ENCODE measurements at places on chromosomes 6 and 20.

GRCh38 chr6:160940197-160940596, 51.4 kb upstream of the MAP3K4 start:
- DNase-seq = no peak

- no peak for DNase-seq
Measured at GRCh38 chr20:9035126-9035525, 33.8 kb upstream of the PLCB4 start.

DNA sequence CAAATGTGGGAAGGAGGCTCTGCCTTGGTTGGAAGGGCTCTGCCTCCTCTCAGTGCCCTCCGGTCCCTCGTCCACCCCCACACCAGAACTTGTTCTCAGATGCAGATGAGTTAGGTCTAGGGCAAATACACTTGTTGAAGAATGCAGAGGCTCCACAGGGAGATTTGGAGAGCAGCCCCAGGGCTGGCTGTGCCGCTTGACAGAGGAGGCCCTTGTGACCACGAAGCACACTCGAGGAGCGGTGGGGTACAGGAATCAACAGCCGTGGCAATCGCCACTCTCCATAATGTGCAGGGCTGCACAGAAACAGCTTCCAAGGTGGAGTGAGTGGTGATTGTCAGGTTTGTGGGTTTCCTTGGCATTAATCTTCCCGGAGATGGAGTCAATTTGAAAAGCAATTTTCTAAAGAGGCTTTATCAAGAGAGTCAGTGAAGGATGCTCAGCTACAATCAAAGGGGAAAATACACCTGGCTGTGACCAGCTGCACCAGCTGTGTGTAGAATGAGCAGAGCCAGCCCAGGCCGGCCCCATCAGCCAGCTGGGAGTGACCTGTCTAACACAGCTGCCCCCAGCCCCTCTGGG, 59.5 kb downstream of the BFSP1 start:
- no peak for DNase-seq

DNA sequence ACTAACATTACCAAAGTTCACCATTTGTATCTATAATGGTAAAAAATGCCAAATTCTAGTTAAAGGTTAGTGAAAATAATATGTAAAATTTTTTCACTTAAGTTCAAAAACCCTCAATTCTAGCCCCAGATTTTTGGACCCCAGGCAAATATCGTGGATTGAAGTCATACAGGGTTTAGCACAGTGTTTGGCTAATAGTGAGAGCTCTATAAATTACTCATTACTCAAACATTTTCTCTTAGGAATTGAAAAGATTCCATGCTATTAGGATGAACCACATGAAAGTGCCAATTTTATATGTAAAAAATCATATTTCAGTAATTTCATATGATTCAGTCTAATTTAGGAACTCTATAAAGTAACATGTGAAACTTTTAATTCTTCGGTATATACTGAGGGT, 170.3 kb upstream of the PREP start:
- no peak for DNase-seq

DNA sequence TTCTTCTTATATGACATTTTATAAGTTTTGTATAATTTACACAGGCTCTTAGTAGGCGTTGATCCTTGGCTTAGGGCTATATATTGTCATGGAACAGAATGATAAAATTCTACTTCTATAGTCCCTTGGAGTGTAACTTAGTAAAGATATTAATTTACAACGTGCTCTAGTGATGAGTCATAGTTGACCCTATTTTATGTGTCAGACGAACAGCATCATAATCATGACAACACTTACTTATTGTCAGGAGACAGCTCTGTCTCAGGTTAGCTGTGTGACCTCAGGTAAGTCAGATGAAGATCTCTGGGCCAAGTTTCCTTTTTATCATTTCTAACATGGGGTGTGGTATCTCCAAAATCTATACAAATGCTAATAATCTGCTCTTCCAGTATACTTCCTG, 473.5 kb downstream of the UTRN start:
- no peak for DNase-seq

- no peak for DNase-seq
Measured at GRCh38 chr20:21228511-21228910, 74.6 kb upstream of the XRN2 start.

GRCh38 chr6:35089216-35089934, 51.8 kb downstream of the TCP11 start:
- DNase-seq = no peak

GRCh38 chr6:166419286-166419685, 36.5 kb upstream of the MPC1 start:
- no peak for DNase-seq

GRCh38 chr6:45822873-45823272, 192.8 kb downstream of the CLIC5 start:
- DNase-seq = no peak

DNA sequence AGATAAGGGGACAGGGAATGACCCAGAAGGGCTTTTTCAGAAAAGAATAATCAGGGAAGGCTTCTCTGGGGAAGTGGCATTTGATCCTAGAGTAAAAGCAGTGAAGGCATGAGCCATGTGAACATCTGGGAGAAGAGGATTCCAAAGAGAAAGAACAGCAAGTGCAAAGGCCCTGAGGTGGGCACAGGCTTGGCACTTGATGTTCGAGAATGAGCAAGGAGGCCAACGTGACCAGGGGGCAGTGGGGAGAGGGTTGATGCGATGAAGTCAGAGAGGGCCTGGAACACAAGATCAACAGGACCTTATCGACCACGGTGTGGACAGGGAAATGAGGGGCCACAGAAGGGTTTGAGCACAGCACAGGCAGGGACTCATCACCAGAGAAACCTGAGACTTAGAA, 5.8 kb downstream of the GRM4 start:
- DNase-seq = no peak

GRCh38 chr20:19594896-19595295, 163.2 kb upstream of the RIN2 start:
- no peak for DNase-seq

GRCh38 chr6:113600551-113601339, 256.4 kb upstream of the MARCKS start:
- no peak for DNase-seq

GRCh38 chr20:50759678-50760077, 28.3 kb downstream of the PARD6B start:
- peak; percentile 42 for DNase-seq

- DNase-seq = no peak
Measured at GRCh38 chr20:36820928-36821327, 47.4 kb upstream of the DSN1 start.

- no peak for DNase-seq
Measured at GRCh38 chr6:156280065-156280464, 497.1 kb upstream of the ARID1B start.

GRCh38 chr6:39488255-39488879, 165.9 kb upstream of the KCNK16 start:
- DNase-seq = no peak

GRCh38 chr6:110776413-110776812, 38.9 kb downstream of the CDK19 start:
- DNase-seq = no peak

DNA sequence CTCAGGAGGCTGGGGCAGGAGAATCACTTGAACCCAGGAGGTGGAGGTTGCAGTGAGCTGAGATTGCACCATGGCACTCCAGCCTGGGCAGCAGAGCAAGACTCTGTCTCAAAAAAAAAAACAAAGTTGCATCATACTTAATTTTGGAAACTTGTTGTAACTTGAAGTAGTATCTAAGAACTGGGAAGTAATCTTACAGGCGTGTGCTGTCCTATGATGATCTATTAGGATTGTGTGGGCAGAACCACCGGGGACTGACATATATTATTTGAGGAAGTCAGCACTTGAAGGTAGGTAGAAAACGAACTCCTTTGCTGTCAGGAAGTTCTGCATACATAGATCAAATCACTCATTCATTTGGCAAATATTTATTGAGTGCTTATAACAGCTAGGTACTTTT, 188.5 kb downstream of the ZNF217 start:
- DNase-seq = no peak

GRCh38 chr20:57391439-57392301, 474 bp downstream of the RBM38 start:
- DNase-seq = no peak

DNA sequence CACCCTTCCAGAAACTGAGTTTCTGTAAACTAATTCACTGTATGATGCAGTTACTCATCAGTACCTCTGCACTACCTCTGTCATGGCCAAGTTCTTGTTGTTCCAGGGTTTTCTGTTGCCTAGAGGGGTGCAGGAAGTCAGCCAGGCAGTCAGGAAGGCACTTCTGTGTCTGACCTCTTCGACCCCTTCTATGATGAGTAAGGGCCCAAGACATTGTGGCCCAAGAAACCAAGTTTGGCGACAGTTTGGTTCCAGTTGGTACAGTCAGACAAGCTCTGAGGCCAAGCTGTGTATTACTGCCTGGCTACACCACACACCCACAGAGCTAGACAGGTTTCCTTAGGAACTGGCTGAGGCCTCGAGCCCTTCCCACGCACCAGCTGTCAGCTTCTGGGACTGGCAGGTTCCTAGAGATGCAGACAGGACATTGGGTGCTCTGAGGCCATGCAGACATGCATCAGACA, 41.2 kb downstream of the TRAF3IP2 start:
- DNase-seq = no peak

- no peak for DNase-seq
Measured at GRCh38 chr6:167781066-167781767, 45.5 kb upstream of the AFDN start.

- DNase-seq = no peak
Measured at GRCh38 chr6:148854096-148854495, 107.3 kb downstream of the UST start.

GRCh38 chr6:75602246-75603105, 796 bp downstream of the SENP6 start:
- peak; percentile 78 for DNase-seq

DNA sequence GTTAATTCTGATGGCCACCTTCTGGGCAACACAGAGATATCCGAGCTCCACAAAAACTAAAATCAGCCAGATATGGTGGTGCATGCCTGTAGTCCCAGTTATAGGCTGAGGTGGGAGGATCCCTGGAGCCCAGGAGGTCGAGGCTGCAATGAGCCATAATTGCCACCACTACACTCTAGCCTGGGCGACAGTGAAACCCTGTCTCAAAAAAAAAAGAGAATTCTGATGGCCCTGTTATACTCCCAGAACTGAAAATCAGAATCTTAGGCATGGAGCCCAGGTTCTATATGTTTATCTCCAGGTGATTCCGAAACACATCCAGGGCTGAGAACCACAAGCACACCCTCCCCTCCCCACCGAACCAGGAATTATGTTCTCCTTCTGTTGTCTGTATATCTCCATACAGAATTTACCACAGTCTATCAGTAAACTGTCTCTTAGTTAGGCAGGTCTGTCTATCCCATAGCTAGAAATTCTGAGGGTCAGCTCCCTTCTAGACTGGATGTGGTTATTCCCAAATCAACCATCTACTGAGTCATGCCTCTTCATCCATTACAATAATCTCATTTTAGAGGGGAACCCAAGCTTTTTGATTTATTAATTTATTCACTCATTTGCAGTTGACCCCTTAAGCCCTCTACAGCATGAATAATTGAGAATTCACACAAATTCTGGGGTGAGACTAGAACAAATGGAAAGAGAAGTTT, 24.8 kb upstream of the CCND3 start:
- no peak for DNase-seq

- no peak for DNase-seq
Measured at GRCh38 chr20:58839474-58839874, 11.2 kb downstream of the GNAS-AS1 start.

GRCh38 chr6:20438462-20439070, 36.9 kb downstream of the E2F3 start:
- DNase-seq = no peak

GRCh38 chr6:95352064-95352795, 225.1 kb upstream of the MANEA start:
- no peak for DNase-seq

- DNase-seq = peak; percentile 40
Measured at GRCh38 chr20:58143531-58143930, 84.9 kb downstream of the ANKRD60 start.

GRCh38 chr6:137409266-137409777, 84.9 kb downstream of the OLIG3 start:
- DNase-seq = no peak

GRCh38 chr6:107124934-107125348, 9.6 kb upstream of the BEND3 start:
- no peak for DNase-seq
